ENCODE measurements at places on chromosomes 5 and 9.
A peak's percentile ranks its signal among the peaks of the same experiment; 100 is the strongest.

GRCh38 chr5:127136908-127137307 is 63.6 kb upstream of the C5orf63 start:
- DNase-seq: no peak

GRCh38 chr9:130474106-130474505 is 29.3 kb downstream of the ASS1 start:
- DNase-seq: no peak

GRCh38 chr5:76252437-76252836 is 150.6 kb upstream of the IQGAP2 start:
- no peak for DNase-seq

DNA sequence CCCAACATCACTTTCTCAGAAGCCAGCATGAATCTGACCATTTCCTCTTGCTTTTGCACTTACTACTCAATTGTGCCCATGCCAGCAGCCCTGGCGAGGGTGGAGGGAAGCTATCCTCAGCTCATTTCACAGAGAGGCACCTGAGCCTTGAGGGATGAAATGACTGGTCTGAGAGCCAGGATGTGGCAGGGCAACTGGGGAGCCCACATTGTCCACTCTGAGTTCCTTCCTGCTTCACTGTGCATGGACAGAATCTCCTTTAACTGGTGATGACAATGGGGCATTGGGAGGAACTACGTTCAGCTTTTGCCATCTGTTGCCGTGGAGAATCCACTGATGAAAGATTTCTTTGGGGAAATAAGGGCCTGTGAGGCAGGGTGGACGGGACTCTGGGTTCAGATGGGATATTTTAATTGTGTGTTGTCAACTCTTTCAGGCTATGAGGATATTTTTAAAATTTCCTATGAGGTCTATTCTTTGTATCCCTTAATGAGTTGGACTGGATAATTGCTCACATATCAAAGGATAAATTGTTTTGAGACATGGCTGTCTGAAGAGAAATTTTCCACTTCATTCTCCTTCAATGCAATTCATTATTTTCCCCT is 78.3 kb downstream of the TNC start:
- DNase-seq: no peak

GRCh38 chr9:73116031-73116430 is 35.6 kb upstream of the ANXA1 start:
- no peak for DNase-seq

GRCh38 chr5:11531811-11532555 is 372.3 kb downstream of the CTNND2 start:
- no peak for DNase-seq

- no peak for DNase-seq
Measured at GRCh38 chr5:156680831-156681230, 169.3 kb upstream of the PPP1R2B start.

- DNase-seq: peak; percentile 44
Measured at GRCh38 chr5:139459451-139459934, 3.0 kb downstream of the ECSCR start.

DNA sequence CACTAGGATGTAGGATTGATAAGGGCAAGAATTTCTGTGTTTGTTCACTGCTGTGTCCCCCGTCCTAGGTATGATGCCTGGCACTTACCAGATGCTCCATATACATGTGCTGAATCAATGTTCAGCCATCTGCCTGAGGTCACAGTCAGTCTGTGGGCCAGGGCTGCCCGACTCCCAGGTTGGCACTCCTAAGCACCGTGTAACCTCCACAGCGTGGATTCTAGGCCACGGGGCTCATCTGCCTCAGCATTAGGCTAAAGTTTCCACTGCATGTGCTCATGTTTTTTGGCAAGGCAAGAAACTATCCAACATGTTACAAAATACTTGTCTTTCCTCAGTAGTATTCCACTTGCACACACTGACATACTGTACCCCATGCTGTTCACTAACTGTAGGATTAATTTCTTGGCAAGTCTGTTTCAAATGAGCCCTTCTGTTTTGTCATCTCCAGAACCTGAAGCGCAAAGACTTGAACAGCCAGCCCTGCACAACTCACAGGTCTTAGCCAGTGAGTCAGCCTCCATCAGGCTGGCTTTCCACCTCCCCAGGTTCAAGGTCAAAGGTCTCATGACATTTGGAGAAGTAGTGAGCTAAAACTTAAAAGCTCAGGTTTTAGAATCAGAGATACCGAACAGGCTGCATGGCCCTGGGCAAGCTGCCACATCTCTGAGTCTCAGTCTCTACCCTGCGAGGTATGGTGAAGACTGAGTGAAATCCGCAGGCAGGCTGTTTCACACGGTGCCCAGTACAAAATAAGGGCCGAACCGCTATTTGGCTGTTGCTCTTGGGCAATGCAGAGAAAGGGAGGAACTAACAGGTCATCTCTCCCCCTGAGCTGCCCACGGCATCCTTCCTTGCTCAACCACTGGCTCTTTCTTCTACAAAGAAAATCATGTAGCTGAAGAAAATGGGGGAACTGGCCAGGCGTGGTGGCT is 7.2 kb downstream of the TOR1A start:
- no peak for DNase-seq

DNA sequence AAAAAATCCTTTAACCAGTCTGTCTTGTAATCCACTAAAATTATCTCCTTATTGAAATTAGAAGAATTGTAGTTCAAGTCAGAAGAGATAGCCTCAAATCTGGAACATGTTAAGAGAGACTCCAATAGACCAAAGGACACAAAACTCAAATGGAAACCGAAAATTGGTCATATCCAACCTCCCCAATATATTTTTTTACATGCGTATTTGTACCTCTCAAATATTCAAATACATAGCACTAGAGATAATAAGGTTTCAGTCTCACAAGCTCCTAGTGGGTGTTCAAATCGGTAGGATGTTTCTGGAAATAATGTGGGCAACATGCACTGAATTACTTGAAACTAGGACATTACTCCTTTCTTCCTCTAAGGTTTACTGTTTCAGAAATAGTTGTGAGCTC is 33.5 kb downstream of the EPB41L4A start:
- no peak for DNase-seq

DNA sequence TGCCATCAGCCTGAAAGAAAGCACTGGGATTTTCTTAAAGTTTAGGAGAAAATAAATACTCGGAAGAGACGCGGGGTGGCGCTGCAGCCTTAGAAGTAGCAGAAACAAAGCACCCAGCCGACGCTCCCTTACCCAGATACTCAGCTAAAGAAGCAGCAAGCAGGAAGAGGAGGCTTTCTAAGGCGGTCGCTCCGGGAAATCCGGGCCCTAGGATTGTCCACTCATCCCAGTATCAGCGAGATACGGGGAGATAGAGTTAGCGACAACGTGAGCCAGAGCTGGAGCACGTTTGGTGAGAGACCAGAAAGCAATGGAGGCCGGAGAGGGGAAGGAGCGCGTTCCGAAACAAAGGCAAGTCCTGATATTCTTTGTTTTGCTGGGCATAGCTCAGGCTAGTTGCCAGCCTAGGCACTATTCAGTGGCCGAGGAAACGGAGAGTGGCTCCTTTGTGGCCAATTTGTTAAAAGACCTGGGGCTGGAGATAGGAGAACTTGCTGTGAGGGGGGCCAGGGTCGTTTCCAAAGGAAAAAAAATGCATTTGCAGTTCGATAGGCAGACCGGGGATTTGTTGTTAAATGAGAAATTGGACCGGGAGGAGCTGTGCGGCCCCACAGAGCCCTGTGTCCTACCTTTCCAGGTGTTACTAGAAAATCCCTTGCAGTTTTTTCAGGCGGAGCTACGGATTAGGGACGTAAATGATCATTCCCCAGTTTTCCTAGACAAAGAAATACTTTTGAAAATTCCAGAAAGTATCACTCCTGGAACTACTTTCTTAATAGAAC is at the start of gene PCDHB2:
PCDHB2 (plus strand) TSS at position 135 of the 782 bp plus-strand sequence; CDS start at position 311, 176 bp downstream.
- DNase-seq: no peak

DNA sequence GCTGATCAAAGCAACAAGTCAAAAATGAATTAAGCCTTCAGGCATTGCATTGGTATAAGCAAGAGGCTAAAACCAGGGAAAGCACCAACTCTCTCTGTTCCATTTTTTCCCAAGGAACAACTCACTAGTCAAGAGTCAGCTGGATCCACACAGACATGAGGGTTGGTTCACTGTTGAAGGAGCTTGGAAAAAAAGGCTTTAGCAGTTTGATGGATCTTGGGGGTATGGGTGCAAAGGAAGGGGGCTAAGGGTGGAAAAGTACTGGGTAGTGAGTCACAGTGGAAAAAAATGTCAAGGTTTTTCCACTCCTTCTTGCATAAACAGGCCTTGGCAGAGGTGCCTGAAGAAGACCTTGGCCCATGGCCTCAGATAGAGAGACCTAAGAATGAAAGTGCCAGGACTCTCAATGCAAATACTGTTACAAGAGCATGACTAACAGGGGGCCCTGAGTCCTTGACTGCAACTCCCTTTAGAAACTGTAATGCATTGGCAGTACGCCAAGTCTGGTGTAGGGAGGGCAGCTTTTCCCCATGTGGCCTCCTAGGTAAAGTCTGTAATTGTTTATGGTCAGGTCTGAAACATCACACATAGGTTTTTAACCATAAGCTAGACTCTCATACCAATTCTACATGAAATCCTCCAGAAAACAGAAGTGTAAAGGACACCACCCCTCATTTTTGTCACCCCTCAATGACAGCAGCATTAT is 23.7 kb downstream of the ACTL7A start:
- DNase-seq: peak; percentile 73

- DNase-seq: peak; percentile 8
Measured at GRCh38 chr5:52754051-52754450, 33.7 kb upstream of the ITGA1 start.

DNA sequence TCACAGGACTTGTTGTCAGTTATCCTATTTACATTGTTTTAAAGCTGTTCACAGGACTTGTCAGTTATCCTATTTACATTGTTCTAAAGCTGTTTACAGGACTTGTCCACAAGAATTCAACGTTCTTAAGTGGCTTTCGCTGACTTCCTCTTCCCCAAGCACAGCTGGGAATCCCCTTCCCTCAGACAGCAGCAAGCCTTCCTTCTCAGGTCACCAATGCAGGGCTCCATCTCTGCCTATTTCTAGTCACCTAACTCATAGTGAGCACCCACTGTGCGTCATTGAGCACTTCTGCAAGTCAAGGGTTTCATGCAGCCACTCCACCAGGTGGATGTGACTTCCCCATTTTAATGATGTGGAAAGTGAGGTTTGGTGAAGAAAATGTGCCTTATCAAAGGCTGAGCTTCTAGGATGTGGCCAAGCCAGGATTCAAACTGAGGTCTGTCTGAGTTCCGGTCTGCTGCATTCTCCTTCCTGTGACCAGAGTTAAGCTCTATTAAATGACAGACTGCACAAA is 109.8 kb upstream of the ZNF462 start:
- peak; percentile 63 for DNase-seq

- DNase-seq: peak; percentile 18
Measured at GRCh38 chr9:90881648-90882047, 80.0 kb downstream of the SYK start.

DNA sequence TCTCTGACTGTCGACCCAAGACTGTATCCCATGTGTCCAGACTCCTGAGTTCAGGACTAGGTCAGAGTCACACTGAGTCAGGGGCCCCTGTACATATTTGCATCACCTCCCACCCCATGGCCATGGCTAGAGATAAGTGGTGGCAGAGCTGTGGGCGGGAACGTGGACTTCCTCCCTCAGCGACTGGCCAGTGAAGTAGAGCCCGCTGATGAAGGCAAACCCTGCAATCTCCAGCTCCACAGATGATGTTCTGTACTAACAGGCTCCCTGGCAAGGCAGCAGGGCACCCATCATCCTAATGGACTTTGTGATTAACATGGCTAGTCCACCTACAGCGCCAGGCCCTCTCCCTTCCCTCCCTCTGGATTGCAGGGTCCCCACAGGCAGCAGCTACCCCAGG is 110.5 kb upstream of the LRRTM2 start:
- no peak for DNase-seq

DNA sequence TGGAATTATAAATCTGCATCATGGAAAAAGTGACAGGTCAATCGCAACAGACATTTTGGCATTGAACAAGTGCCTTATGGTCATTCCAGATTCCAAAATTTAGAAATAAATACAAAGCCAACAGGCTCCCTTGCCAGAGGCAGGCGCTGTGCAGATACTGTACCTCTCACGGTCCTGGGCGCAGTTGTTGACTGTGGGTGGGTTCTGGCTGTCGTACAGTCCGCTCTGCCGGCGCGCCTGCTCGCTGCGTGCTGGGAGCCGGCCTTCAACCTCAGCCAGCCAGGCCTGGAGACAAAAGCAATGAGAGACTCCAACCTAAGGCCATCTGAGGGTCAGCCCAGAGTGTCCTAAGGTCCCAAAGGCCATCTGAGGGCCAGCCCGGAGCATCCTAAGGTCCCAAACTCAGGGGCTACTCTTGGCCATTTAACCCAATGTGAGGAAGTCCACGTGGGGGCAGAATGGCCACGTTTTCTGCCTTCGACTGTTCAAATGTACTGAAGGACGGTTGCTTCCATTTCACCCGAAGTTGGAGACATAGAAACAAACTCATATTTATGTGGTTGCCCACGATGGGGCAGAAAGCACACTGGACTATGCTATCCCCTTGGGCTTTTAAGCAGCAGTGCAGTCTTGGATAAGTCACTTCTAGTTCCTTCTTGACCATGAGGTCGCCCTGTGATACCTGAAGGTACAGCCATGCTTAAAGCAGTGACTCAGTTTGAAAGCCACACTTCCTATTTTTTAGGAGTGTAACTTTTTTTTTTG is 65.2 kb downstream of the USP20 start:
- DNase-seq: peak; percentile 77

- no peak for DNase-seq
Measured at GRCh38 chr5:72271702-72272101, 48.3 kb downstream of the MRPS27 start.

GRCh38 chr9:105458404-105458803 is 10.6 kb downstream of the FSD1L start:
- no peak for DNase-seq

GRCh38 chr5:87572090-87572489 is 159.4 kb upstream of the CCNH start:
- DNase-seq: peak; percentile 8

DNA sequence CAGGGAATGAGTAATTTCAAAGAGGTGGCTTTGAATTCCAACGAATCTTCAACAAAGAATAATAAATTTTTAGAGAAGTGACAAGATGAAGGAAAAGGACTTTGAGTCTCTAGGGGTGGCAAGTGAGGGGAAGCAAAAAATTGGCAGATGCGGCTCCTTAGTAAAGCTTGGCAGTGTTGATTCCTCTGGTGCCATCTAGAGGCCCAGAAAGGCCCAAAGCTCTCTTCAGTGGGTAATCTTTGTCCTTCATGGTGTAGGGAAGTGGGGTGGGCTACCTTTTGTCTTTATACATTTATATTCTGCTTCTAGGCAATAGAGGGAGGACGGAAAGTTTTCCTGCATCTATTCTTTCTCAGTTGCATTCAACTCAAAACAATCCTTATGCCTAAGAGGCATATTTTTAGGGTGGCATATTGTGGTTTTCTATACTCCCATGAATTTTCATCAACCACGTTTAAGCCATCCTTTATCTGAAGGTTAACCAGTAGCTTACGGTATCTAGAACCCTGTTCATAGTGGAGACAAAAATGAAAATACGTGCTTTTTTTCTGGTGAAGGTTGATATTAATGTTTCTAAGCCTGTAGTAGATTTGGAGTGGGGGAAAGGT is 17.5 kb upstream of the ROPN1L start:
- peak; percentile 21 for DNase-seq

GRCh38 chr9:38228331-38229103 is 159.5 kb upstream of the SHB start:
- DNase-seq: no peak

- no peak for DNase-seq
Measured at GRCh38 chr9:88322906-88323566, 65.2 kb upstream of the SPIN1 start.

All from GM20000 (cell line).